ENCODE measurements at places on chromosomes 2 and 18. TPM values are rescaled to one million over a fixed set of nuclear protein-coding genes. Genes with fewer than 3 reads are reported as not detected.

DNA sequence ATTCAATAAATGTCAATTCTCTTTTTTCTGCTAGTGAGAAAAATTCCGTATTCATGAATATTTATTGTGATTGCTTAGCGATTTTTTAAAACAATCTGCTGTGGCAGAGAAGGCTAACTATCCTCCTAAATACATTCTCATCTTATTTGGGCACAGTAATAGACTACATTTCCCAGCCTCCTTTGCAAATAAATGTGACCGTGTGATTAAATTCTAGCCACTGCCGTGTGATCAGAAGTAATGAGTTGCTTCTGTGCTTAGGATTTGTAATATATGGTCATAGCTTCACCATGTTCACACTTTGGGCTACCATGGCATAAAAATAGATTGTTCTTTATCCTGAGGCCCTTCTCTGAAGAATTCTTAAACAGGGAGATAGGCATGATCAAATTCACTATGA lies 179.6 kb downstream of the FAM124B start:
- H3K27ac ChIP-seq = no peak overlapping the region
- H3K27me3 ChIP-seq = no peaks in the 10 kb centered on the region
- DNase-seq = peak; percentile 34
- peaks cover 8% of the 10 kb centered on the region for H3K4me1 ChIP-seq
- no peak overlapping the region for H3K4me3 ChIP-seq

DNA sequence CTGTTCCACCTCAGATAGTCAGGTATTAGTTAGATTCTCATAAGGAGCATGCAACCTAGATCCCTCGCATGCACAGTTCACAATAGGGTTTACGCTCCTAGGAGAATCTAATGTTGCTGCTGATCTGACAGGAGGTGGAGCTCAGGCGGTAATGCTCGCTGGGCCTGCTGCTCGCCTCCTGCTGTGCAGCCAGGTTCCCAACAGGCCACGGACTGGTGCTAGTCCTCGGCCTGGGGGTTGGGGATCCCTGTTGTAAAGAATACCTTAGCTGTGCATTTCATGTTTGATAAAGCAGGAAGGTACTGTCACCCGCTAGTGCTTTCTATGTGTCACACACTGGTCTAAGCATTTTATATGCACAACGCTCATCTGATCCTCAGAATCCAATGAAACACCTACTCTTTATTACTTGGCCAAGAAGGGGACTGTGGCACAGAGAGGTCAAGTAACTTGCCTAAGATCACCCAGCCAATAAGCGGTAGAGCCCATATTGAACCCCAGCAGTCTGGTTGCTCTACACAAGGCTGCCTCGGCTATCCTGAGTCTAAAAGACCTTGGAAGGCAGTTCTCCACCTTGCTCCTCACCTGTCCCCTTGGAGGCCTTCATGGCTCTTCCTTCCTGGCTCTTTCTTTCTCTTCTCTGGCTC lies 35.8 kb downstream of the SLC4A3 start:
- H3K4me1 ChIP-seq = no peaks in the 10 kb centered on the region
- peaks cover 3% of the 10 kb centered on the region for H3K36me3 ChIP-seq
- peak overlapping the region; percentile 65 for H3K27ac ChIP-seq
- no peaks in the 10 kb centered on the region for H3K27me3 ChIP-seq

DNA sequence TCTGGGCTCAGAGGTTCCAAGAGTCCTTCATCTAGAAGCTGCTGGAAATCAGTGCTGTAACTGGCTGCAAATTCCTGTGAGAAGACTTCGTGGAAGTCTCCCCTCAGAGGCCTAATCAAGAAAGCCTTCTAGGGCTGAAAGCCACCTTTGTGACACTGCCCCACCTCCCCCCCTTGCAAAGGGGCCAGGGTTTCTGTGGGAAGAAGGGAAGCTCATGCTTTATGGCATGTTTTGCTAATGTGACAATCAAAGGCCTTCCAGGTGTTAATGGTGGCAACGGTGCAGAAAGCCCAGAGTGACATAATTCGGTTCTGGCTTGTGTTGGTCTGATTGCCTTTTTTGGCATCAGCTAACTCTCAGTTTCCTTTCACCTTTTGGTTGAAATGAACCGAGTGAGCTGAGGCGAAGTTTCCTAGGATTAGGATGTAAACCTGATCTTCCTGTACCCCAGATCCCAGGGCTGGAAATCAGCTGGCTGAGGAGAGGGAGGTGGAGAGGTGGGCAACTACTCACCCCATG lies 126.9 kb upstream of the TRIB2 start:
- no peak overlapping the region for H3K4me3 ChIP-seq
- no peak for DNase-seq

GRCh38 chr2:4528773-4529172 lies 825.4 kb downstream of the DCDC2C start:
- DNase-seq = no peak
- no peaks in the 10 kb centered on the region for H3K27me3 ChIP-seq
- no peaks in the 10 kb centered on the region for H3K36me3 ChIP-seq

- no peaks in the 10 kb centered on the region for H3K4me1 ChIP-seq
- no peaks in the 10 kb centered on the region for H3K27me3 ChIP-seq
- no peaks in the 10 kb centered on the region for H3K36me3 ChIP-seq
- DNase-seq = no peak
These were observed 99.3 kb downstream of the ASB1 start for GRCh38 chr2:238525990-238526389.

GRCh38 chr2:164039270-164039669 lies 303.5 kb upstream of the FIGN start:
- no peaks in the 10 kb centered on the region for H3K36me3 ChIP-seq
- H3K27ac ChIP-seq = no peak overlapping the region
- H3K27me3 ChIP-seq = no peaks in the 10 kb centered on the region
- no peak overlapping the region for H3K4me3 ChIP-seq
- no peaks in the 10 kb centered on the region for H3K4me1 ChIP-seq

DCDC2C gene
- 0.50 TPM for polyA plus RNA-seq

Measured in GM23338 (cell line).